ENCODE measurements at places on chromosomes 2 and 18. TPM values are rescaled to one million over a fixed set of nuclear protein-coding genes. Genes with fewer than 3 reads are reported as not detected.

The FOXI3 gene
- polyA plus RNA-seq = 0.14 TPM

The AGXT gene
- polyA plus RNA-seq = 0.21 TPM

The DAW1 gene
- polyA plus RNA-seq = 0.65 TPM

The LRRC30 gene
- 0.62 TPM for polyA plus RNA-seq

The UCN gene
- polyA plus RNA-seq = 1.0 TPM

The ELOA2 gene
- polyA plus RNA-seq = 0.03 TPM

The IL18R1 gene
- 2.5 TPM for polyA plus RNA-seq

DNA sequence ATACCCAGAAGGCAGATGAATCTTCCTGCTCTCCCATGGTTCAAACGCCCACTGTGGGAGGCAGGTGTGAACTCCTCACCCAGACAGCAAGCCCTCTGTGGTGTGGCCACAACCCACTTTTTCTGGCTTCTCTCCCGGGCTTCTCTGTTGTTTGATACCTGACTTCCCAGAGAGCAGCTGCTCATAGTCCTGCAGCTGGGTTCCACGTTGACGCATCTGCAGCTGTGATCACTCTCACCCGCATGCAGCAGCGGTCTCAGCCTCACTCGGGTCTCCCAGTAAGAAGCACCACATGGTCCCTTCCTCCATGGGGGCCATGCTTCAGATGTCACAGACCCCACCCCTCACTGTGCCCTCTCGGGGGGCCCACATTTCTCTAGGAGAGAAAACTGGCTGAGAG, 3.5 kb downstream of the ASPRV1 start:
- DNase-seq = no peak

GRCh38 chr18:23336101-23336500, 117.0 kb upstream of the RIOK3 start:
- DNase-seq = no peak

- DNase-seq = no peak
Observed at GRCh38 chr2:238914648-238915015, 66.7 kb downstream of the TWIST2 start.

DNA sequence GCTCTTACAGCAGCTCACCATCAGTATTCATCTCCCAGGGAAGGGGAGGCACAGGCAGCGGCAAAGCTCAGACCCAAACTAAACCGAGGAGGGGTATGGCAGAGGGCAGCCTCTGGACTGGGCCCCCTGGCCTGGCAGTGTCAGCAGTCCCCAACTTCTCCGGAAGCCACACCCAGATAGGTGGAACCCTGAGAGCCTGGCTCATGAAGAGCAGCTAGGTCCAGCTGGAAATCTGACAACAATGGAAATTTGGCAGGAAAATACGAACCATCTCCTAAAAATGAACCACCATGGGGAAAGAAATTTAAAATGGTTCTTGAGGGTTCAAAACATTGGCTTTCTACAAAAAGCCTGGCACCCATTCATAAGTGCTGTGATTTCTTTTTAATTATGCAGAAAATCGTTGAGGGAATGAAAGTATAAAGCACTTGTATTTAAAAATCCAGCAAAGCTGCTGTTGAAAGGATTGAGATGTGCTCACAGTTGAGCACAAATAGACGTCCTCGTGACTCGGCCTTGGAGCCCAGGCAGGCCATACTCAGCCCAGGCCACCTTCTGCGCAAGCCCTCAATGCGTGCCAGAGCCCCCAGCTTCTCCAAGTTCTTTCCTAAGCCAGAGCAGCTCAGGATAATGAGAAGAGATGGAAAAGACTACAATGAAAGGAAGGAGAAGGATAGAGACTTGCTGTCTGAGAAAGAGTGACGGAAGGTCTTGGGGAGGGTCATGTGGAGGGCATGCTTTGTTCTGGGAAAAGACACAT, 93.0 kb downstream of the COL6A3 start:
- DNase-seq = no peak

- DNase-seq = no peak
Observed at GRCh38 chr2:10080536-10081304, 509 bp upstream of the CYS1 start.

- DNase-seq = no peak
Observed at GRCh38 chr18:8261651-8262091, 347.6 kb upstream of the RAB12 start.

DNA sequence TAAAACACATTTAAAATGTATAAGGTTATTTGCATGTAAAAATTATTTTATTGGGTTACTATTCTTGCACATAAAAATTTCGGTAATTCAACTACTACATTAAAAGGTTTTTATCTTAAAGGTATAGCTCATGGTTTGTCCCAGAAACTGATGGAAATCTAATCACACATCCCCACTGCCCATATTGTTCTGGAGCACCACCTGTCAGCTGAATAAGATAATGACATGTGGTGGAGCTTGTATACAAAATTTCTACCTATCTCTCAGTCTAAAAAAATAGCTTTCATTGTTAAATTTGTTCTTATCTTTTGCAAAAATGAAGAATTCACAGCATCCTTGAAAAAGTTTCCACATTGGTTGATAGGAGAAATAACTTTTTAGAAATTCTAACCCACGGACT, 18.3 kb downstream of the ERBB4 start:
- no peak for DNase-seq

DNA sequence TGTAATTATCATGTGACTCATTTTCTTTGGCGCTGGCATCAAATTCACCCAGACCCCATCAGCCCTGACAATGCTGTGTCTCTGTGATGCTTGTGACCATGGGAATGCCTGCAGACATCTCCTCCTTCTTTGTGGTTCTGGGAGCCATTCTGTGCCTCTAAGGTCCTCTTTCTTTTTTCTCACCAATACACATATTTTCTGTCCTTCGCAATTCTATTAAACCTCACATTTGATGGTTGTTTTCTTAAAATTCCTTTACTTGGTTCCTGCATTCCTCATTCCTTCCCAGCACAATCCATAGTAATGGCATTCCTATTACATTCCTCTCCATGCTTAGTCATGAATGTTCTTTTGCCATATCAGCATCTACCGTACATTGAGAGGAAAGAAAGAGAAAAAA, 375.3 kb downstream of the PIK3C3 start:
- no peak for DNase-seq

GRCh38 chr18:805755-806110, 6.3 kb downstream of the YES1 start:
- DNase-seq = no peak

- no peak for DNase-seq
Observed at GRCh38 chr2:189601043-189601442, 20.5 kb upstream of the SLC40A1 start.

All from right renal pelvis (tissue), 4 donors.